Forelimb muscle (tissue), 1 donor: ENCODE measurements at places on chromosomes 13 and 19. TPM values are rescaled to one million over a fixed set of nuclear protein-coding genes. Genes with fewer than 3 reads are reported as not detected.

SRRM5 gene
- 0.71 TPM for polyA plus RNA-seq

DNA sequence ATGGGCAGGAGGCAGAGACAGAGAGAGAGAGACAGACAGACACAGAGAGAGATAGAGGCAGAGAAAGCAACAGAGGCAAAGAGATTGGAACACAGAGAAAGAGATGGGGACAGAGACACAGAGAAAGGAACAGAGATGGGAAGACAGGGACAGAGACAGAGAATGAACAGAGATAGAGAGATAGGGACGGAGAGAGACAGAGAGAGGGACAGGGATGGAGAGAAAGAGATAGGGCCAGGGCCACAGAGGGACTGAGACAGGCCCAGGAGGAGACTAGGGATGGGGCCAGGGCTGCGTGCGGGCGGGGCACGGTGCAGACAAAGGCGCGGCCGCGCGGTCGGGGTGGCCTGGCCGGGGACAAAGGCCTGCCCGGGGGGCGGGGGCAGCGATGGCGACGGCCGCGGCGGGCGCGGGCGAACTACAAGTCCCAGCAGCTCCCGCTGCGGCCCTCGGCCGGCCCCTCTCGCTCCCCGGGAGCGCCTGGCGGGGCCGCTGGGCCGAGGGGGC lies at the start of gene ZNF358:
TSS of gene ZNF358 (plus strand) at position 459 of the 507 bp plus-strand sequence. CDS start 3,140 bp downstream, outside the sequence.
- DNase-seq = no peak

GRCh38 chr13:59950266-59950665 lies 213.5 kb downstream of the DIAPH3 start:
- DNase-seq = no peak

DNA sequence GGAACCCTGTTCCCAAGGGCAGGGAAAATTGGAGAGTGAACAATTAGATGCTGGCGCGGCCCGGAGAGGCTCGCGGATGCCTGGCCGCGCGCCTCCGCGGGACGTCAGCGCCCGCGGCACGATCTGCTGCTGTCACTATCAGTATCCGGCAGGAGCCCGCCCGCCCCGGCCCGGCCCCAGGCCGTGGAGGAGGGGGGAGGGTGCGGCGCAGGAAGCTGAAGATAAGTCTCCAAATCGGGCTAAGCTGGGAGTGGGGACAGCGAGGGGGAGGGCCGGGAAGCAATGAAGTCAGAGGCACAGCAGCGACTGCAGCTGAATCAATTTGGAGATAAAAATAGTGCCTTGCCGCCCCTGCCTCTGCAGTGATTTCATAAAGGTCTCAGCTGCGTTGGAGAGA lies 441.5 kb upstream of the KLF12 start:
- peak; percentile 64 for DNase-seq

- no peak for DNase-seq
Observed at GRCh38 chr13:50609011-50609410, 234.5 kb downstream of the DLEU7 start.

SYCN gene
- polyA plus RNA-seq = not detected

GRCh38 chr13:79973533-79973963 lies 367.4 kb downstream of the SPRY2 start:
- no peak for DNase-seq

ZNF470 gene
- 4.6 TPM for polyA plus RNA-seq
